Hematopoietic multipotent progenitor cell treated with erythropoietin and hydrocortisone succinate and interleukin-3 and kit ligand, for 4 days (in vitro differentiated cells): ENCODE measurements at places on chromosomes 6 and 20.

- DNase-seq: no peak
These were observed 75.9 kb upstream of the SYNJ2 start for GRCh38 chr6:157905590-157906342.

DNA sequence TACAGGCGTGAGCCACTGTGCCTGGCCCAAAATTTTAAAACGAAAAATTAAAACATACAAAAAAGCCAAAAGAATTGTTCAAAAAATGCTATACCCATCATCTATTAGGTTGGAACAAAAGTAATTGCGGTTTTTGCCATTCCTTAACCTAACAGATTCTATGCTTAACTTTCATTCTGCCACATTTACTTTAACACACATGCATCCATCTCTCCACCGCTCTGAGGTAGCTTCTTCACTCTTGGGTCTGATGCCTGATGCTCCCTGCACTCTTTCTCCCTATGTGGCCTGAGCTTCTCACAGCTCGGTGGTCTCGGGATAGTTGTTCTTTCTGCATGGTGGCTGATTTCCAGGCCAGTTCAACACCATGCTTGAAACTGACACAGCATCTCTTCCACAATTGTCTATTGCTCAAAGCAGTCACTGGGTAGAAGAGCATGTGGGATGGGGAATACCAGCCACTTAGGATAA is 4.7 kb upstream of the MANBAL start:
- DNase-seq: no peak

GRCh38 chr6:39426073-39426456 is 103.6 kb upstream of the KCNK16 start:
- no peak for DNase-seq

GRCh38 chr6:88360203-88360797 is 194.2 kb upstream of the CNR1 start:
- DNase-seq: no peak

DNA sequence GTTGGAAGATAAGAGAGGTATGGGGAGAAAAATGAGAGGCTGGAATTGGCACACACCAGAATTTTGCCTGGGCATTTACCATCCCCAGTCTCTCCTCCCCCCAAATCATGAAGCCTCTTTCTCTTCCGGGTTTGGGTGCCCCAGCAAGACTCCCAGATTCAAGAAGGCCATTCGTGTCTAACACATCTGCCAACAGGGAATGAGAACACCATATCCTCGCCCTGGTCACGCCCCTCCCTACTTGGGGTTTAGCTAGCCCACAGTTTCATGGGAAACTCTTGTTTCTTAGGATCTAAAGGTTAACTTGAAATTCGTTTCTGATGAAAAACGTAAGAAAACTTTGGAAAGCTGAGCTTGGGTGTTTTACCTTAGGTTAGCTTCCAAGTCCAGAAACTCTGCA is 105.5 kb upstream of the TMEM170B start:
- DNase-seq: no peak

DNA sequence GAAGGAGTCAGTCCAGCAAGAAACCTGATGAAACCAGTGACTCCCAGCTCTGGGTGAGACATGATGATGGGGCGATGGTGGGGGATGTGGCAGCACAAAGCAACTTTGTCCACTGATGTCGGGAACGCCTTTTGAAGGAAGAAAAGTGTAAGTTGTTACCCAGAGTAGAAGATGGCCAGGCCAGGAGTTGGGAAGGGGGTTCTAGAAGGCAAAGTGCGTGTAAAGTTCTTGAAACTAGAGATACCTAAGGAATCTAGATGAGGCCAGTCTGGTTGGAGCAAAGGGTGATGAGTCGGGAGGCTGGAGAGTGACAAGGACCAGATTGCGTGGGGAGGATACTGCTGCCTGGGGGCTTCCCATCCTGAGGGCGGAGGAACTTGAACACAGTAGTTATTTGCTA is 117.0 kb downstream of the PHACTR3 start:
- DNase-seq: no peak

DNA sequence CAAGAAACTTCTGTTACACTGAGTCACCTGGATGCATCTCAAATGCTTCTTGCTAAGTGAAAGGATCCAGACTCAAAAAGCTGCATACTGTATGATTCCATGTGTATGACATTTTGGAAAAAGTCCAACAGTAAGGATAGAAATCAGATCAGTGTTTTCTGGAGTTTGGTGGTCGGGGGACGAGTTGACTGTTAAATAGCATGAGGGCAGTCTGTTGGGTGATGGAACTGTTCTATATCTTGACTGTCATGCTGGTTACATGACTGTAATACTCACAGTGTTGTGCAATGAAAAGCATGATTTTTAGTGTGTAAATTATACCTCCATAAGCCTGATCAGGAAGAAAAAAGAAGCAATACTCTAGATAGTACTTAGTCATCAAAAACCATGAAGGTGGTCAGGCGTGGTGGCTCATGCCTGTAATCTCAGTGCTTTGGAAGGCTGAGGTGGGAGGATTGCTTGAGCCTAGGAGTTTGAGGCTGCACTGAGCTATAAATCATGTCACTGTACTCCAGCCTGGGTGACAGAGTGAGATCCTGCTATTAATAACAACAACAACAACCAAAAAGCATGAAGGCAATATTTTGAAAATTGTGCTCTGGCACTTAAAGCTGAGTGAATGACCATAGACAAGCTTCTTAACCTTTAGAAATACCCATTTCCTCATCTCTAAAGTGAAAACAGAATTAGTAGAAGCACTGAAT is 30.5 kb upstream of the SASH1 start:
- no peak for DNase-seq

DNA sequence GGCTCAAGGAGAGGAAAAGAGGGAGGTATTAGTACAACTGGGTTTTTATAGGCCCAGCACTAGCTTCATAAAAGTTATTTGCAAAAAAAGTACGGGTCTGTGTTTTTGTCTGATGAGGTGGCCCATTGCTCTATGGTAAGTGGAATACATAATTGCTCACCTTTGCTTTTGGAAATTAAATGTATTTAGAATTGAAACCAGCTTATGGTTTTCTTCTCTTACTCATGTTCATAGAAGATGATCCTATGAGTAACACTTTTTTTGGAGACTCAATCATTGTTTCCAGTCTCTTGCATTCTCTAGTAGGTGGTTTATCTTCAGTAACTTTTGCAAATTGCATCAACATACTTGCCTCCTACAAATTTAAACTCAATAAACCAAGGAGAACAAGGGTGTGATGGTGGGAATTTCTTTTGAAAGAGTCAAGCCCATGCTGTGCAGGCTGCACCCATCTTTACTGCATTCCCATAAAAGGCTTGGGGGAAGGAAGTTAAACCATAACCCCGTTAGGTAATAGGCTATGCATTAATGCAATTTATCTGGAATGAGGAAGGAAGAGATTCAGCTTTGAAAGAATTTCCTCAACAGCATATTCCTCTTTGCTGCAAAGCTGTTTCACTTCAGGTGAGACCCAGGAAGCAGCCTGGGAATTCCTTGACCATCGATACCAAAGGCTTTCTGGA is 48.5 kb upstream of the EDN1 start:
- peak; percentile 21 for DNase-seq

DNA sequence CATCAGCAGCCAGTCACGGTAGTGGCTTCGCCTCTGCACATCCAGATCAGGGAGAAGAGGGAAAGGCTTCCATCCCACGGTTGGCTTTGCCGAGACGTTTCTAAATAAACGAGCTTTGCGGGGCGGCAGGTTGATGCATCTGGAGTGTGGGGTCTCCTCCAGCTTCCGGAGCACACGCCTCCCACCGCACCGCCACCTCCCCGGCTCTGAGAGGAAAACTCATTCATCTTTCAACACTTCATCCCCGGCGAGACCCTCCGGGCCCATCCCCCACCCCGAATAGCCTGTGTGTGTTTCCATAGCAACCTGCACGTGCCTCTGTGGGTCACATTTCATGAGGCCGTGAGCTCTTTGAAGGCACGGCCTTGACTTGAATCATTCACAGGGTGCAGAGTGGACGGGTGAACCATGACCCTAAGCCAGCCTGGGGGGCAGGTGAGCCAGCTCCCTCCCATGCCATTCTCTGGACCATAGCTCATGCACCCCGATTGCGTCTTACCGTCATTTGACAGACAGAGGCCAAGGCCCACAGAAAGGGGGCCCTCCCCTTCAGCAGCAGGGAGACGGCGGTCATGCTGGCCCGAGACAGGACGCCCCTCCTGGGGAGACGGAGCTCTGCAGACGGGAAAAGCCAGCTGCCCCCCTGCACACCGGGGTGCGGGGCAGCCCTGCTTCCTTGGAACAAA is 16.2 kb upstream of the CHRNA4 start:
- peak; percentile 10 for DNase-seq

GRCh38 chr6:43199912-43200311 is 17.9 kb downstream of the CUL9 start:
- no peak for DNase-seq

DNA sequence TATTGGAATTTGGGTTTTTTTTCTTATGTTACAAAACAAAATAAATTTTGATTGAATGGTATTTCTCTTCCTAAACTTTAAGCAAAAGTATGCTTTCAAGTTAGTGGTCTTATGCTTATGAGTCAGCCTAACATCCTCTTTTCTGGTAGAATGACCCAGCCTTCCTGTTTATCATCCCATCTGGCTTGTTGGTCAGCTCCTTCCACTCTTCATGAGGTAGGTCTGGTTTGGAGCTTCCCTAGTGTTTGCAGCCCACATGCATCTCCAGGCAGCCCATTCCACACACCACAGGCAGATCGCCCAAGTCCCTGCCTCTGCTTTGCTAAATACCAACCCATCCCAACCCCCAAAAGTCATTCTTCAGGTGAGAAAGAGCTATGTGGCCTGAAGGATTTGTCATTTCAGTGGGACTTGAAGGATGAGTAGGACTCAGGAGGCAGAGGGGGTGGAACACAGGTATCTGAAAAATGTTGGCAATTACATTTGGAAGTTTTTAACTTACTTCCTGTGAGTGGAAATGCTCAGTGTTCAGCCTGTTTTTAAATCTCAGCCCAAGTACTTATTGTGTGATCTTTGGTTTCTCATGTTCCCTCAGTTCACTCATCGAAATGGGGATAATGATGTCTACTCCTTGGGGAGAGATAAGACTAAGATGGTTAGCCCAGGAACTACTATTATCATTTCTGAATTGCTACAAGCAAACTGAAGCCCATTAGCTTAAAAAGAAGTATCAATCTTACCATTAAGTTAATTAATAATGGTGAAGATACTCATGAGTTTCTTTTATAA is 294.0 kb downstream of the ADGB start:
- peak; percentile 91 for DNase-seq

- DNase-seq: no peak
These were observed 594.2 kb upstream of the CHD6 start for GRCh38 chr20:42212391-42212790.

- DNase-seq: no peak
These were observed 82.7 kb downstream of the JAG1 start for GRCh38 chr20:10590950-10591671.

DNA sequence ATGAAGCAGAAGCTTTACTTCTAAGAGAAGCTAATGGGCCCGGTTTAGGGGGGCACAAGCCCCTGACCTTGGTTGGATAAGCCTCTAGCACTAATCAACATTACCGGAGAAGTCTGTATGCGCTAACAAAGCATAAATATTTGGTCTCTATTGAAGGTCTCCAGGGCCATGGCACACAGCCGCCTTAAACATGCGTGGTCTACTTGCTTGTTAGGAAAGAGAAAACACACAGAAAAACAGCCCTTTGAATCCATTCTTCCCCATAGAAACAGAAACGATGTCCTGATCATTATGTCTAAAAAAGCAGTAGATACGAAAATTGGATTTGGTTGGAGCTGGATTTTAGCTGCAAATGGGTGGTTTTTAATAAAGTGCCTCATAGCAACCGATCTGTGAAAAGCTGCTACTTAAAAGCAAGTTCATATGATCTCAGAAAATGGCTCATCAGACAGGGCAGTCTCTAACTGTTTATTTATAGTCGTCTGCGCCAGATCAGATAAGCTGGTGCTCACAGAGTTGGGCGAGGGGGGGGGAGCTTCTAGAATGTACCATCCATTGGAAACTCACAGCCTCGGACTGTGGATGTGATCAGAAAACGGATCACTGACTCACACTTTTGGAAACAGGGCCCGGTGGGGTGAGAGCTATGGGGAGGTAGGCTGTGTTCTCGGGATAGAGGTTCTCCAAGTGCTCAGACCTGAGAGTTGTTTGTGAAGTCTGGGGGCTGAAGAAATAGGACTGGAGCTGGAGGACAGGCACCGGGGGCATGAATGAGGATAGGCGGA is 35.3 kb upstream of the APCDD1L start:
- no peak for DNase-seq
